Activated CD4-positive, alpha-beta T cell treated with anti-CD3 and anti-CD28 coated beads, Interleukin-2, amount 10 ng/mL, durations not matched to agents 24 days and 14 days (primary cell): ENCODE measurements at places on chromosomes 13 and 19. TPM values are rescaled to one million over a fixed set of nuclear protein-coding genes. Genes with fewer than 3 reads are reported as not detected.

DNA sequence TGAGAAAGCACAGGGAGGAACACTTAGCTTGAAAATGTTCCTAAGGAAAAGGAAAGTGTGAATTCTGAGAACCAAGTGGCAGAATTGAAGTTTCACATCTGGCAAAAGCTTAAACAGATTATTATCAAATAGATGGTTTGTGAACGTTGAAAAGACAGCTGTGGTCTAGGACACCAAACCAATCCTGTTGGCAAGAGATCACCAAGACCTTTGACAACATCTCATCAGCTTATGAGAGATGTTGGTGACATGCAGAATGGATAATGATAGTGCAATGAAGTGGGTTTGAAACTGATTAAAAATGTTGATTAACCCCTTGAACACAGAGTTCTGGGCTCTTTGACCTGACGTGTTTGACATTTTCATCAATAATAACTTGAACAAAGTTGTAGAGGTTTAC is 74.6 kb upstream of the GPR183 start:
- DNase-seq: no peak

GRCh38 chr19:49951806-49952478 is 9.0 kb downstream of the SIGLEC11 start:
- no peak for DNase-seq

- DNase-seq: no peak
These were observed 2.9 kb downstream of the SUPT5H start for GRCh38 chr19:39448271-39448670.

DNA sequence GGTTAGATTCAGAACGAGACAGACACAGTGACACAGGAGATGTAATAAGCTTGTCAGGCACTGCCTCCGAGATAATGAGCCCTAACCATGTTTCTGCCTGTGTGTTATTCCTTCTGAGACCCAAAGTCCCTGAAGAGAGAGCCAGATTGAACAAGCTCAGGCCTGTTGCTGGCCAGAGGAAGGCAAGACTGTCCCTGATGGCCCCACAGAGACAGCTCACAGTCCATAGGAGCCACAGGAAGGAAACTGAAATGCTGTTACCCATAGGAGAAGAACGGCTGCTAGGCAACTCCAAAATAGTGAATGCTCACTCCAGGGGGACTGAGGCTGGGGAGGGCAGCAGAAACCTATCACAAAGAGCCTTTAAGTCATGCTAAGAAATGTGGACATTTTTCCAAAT is 31.8 kb upstream of the RFXAP start:
- no peak for DNase-seq

GRCh38 chr19:16016226-16017137 is 59.8 kb upstream of the TPM4 start:
- DNase-seq: no peak

- no peak for DNase-seq
These were observed 21.5 kb downstream of the SHISA2 start for GRCh38 chr13:26030331-26030730.

GRCh38 chr13:99347335-99347878 is 40.2 kb upstream of the GPR183 start:
- peak; percentile 45 for DNase-seq

The CCDC9 gene
- total RNA-seq: 40.6 and 44.6 TPM in 2 replicates

The KIR2DL3 gene
- 0.12 TPM in 1 of 2 replicates, not detected in the other for total RNA-seq
